Neural progenitor cell (in vitro differentiated cells): ENCODE measurements at places on chromosomes 7 and 10.

DNA sequence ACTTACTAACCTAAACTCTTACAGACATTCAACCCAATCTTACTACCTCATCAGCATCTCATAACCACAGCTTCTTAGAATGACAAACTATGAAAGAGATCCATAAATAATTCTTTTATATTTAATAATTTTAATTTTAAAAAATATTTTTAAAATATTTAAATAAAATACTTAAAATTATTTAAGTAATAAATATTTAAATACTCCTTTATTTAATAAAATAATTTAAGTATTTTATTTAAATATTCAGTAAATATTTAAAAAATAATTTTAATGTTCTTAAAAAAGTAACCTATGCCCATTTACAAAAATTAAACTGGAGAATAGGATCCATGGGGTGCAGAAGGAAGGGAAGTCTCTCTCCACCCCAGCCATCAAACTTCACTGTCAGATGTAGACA, 627.3 kb upstream of the MGMT start:
- DNase-seq = no peak

GRCh38 chr7:25885057-25885576, 266.9 kb upstream of the NFE2L3 start:
- no peak for DNase-seq

DNA sequence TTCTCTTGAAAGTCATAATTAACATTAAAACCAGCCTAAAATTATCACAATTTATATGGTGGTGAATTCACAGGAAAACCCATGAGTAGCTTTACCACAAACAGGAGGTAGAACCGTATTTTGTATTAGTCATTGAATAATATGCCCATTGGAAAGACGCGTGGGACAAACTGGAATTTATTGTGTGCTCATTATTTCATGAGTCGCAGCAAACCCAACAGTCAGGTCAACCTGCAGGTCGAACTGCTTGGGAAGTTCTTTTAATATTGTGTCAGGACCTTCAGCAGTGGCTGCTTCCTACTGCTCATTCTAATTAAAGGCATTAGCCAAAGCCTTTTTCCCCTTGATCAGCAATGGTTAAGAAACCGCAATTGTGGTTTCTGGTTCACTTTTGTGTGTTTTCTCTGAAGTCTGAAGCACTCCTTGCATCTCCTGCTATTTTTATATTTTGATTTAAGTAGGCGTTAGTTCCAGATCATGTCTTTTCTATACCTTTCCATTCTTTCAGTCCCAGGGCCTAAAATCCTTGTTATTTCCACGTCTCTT, 100.1 kb downstream of the RAB11FIP2 start:
- DNase-seq = no peak

DNA sequence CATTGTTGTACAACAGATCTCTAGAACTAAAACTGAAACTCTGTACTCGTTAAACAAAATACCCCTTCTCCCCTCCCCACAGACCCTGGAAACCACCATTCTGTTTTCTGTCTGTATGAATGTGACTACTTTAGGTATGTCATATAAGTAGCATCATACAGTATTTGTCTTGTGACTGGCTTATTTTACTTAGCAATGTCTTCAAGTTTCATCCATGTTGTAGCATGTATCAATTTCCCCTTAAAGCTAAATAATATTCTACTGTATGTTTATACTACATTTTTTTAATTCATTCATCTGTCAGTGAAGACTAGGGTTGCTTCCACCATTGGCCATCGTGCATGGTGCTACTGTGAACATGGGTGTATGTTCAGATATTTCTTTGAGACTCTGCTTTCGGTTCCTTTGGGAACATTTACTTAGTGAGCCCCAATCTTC, 71.2 kb upstream of the RPA3 start:
- no peak for DNase-seq

DNA sequence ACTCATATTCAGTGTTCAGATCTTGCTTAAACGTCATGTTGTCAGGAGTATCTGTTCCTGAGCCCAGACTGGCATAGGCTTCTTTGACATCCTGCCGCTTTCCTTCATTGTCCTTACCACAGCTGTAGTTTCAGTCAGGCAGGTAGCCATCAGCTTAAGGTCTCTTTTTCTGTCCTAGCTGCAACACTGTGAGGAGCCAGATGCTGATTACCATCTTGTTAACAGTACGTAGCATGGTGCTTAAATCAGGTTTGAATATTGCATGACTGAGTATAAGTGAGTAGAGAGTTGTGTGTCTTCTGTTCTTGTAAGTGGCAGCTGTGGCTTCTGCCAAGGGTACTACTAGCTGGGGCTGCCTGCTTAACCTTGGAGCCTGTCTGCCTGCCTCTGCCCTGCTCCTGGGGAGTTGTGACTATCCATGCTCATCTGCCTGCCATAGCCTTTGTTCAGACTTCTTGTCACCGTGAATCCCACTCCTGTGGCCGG, 92.6 kb downstream of the MAPK8 start:
- peak; percentile 16 for DNase-seq

DNA sequence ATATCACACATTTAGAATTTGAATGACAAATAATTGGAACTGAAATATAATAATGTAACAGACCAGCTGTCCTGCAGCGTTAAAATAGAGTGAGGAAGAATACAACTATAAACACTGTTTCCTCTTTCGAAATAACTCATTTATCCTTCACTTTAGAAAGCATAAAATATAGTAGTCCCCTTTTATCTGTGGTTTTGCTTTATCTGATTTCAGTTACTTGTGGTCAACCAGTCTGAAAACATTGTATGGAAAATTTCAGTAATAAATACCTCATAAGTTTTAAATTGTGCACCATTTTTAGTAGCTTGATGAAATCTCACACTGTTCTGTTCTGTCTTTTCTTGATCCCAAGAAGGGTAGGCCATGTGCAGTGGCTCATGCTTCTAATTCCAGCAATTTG, 31.7 kb downstream of the POLR1F start:
- no peak for DNase-seq

DNA sequence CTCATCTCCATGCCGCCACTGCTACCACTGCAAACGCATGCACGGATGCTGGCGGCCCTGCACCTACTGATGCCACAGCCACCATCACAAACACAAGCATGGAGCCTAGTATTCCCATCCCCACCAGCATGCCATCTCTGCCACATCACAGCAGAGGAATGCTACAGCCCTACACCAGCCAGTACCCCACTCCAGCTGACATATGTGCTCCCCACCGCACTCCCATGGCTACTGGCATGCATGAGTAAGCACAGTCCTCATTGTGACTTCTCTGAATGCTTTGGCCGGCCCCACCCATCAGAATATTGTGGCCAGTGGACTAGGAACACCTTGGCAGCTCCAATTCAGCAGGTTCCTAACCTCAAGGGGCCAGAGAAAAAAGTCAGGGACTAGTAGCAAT, 705.5 kb downstream of the POM121L12 start:
- DNase-seq = no peak

- DNase-seq = no peak
These were observed 225.0 kb downstream of the SDHAF3 start for GRCh38 chr7:97342512-97342911.

DNA sequence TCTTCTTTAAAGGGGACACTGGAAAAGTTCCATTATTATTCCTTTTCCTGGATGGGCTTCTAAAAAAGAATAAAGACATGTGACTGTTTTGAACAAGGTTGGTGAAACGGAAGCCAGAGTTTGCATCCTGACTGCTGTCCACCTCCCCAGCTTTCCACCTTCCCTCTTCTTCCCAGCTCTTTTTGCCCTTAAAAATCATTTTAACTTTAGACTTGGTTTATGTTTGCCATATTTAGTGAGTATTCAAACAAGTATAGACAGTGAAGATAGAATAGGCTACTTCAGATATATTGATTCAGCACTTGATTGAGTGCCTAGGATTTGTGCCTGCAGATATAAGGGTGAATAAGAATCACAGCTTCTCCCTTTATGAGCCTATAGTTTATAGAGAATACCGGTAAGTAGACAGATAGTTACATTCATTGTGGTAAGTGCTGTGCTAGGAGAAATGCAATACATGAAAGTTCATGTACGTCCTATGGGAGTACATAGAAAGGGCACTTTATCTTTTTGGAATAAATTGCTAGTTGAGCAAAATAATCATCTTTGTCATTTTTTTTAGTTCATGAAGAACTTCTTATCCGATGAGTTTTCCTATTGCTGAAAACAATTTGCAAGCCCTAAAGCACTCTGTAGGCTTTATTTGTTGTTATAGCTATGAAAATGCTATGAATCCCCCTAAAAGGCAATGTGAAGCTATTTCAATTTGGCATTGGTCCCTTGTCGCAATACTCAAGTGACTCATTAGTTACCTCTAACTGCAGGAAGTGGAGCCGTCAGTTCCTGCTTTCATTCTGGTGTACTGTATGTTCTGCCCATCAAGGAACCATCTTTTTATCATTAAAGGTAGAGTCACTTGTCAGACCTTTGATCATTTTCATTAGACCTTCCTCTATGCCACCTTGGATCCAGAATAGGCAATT, 57.2 kb upstream of the STRIP2 start:
- no peak for DNase-seq

DNA sequence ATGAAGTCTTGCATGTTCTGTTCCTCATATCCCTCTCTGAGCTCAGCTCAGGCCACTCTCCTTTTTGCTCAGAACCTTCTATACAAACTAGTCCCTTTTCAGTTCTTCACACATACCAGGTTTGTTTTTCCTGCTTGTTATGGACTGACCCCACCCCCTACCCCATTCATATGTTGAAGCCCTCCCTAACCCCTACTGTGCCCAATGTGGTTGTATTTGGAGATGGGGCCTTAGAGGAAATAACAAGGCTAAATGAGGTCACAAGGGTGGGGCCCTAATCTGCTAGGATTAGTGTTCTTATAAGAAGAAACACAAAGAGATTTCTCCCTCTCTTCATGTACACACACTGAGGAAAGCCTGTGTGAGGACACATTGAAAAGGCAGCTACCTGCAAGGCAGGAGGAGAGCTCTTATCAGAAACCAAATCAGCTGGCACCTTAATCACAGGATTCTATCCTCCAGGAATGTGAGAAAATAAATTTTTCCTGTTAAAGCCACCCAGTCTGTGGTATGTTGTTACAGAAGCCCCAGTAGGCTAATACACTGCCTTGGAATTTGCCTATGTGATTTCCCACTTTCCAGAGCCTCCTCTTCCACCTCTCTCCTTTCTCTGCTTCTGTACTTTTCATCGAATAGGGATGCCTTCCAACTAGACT, 67.3 kb upstream of the DNAJB12 start:
- DNase-seq = peak; percentile 47

- no peak for DNase-seq
These were observed 223.4 kb downstream of the EBF3 start for GRCh38 chr10:129740532-129741279.

GRCh38 chr10:89241486-89242344, 9.9 kb downstream of the LIPA start:
- no peak for DNase-seq

GRCh38 chr7:45089341-45089891, 647 bp upstream of the NACAD start:
- peak; percentile 91 for DNase-seq

- no peak for DNase-seq
These were observed 287.4 kb upstream of the SEMA3D start for GRCh38 chr7:85474234-85474633.

- DNase-seq = no peak
These were observed at the start of gene LMOD2 for GRCh38 chr7:123655614-123656013. TSS of gene LMOD2 (plus strand) at chr7:123655866. CDS start at chr7:123655964, 98 bp downstream.

DNA sequence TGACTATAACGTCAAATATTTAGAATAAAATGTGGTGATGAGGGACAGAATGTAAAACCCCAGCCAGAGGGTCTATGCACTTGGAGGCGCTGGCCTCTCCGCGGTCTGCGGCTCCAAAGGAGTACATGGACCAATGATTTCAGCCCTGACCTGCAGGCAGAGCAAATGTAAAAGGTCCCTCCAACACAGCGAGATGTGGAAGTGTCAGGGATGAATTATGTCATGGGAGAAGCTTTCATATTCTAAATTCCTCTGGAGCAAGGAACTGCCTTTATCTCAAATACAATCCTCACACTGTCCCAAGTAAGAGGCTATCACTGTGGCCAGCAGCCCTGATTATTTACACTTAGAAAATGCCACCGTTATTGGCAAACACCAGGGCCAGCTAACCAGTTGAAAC, 139.4 kb downstream of the GFRA1 start:
- no peak for DNase-seq
